ENCODE measurements at places on chromosomes 4 and X.

DNA sequence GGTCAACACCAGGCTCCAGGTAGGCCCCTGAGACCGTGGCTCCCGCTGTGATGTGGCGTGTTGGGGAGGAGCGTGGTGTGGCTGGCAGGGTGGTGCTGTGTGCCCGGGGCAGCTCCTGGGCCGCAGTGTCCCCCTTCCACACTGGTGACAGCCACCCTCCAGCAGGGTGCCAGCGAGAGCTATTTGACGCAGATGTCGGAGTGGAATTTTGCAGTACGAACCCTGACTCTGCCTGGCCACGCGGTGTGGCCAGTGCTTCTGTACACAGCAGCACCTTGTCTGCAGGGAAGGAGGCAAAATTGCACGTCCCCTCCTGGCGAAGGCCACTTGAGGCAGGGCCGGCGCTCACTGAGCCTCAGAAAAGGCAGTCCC, 53.2 kb downstream of the CPZ start:
- DNase-seq, result peak; percentile 31

DNA sequence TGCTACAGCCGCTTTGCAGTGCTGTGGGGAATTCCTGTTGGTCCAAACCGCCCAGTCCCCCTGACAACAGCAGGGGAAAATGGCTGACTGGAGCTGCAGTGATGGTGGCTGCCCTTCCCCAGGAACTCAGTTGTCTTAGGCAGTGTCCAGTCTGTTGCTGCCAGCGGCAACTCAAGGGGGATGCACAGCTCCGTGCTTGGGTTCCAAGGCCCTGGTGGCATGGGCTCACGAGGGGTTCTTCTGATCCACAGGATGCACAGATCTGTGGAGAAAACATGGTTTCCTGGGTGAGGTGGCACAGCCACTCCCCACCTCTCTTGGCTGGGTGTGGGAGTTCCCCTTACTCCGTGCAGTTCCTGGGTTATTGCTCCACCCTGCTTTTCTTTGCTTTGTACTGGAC, 261.2 kb downstream of the TLL1 start:
- DNase-seq, result no peak

DNA sequence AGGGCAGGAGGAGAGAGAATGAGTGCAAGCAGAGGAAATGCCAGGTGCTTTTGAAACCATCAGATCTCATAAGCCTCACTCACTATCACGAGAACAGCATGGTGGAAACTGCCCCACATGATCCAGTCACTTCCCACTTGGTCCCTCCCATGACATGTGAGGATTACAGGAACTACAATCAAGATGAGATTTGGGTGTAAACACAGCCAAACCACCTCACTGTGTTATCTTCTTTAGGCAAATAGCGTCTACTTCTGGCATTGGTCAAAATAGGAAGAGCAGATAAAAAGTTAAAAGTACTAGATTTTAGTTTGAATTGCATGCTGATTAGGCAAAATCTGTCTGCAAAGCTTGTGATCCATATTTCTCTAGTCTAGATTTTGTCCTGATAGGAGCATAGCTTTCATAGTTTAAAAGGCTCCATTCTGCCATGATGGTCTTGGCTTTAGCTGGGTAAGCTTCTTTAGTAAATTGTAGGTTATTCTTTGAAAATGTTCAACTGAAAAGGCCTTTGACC, 267.5 kb downstream of the NKX6-1 start:
- no peak for DNase-seq

- DNase-seq, result no peak
Observed at GRCh38 chrX:123830309-123830708, 29.5 kb upstream of the XIAP start.

DNA sequence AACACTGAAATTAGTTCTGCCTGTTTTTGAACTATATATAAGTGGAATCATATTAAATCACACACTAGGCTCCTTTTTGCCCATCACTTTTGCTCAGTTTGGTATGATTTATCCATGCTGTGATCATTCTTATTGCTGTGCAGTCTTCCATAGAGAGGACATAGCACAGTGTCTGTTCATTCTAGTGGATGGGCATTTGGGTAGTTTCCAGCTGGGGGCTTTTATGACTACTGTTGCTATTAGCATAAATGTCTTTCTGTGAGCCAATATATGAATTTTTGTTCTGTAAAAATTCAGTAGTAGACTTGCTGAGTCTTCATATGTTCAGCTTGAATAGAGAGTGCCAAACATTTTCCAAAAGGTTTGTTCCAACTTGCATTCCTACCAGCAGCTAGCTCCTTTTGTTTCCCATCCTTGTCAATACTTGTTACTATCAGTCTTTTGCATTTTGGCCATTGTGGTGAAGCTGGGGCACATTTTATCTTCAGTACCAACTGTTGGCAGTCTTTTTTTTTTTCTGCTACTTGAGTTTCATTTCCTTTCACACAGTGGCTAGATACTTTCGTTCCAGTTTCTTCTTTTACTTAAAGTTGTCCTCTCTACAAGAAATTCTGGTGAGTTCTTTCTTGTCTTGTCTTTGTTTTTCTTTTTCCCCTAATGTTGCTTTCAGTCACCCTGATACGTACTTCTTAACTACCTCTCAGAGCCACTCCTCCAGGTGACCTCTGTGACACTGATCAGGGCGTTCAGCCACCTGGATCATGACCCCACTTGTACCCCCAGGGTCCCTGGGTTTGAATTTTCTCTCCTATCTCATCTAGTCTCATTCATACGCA, 87.0 kb downstream of the ANXA3 start:
- no peak for DNase-seq

- no peak for DNase-seq
Observed at GRCh38 chrX:118948270-118948669, 26.1 kb upstream of the LONRF3 start.

DNA sequence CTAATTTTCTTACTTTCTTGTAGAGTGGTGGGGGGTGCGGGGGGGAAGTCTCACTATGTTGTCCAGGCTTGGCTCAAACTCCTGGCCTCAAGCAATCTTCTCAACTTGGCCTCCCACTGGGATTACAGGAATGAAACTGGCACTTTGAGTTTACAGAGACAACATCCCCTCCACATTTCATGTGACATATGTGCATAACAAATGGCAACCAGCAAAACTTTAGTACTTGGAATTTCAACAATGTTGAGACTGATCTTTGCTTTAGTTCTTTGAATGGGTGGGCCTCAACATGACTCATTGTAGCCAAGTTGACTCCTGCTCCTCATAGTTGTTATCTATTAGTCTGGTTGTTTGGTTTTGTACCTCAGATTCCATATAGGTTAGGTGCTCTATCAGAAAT, 11.4 kb upstream of the FMR1 start:
- DNase-seq, result no peak

GRCh38 chr4:4408576-4409335, 21.9 kb downstream of the NSG1 start:
- DNase-seq, result no peak

DNA sequence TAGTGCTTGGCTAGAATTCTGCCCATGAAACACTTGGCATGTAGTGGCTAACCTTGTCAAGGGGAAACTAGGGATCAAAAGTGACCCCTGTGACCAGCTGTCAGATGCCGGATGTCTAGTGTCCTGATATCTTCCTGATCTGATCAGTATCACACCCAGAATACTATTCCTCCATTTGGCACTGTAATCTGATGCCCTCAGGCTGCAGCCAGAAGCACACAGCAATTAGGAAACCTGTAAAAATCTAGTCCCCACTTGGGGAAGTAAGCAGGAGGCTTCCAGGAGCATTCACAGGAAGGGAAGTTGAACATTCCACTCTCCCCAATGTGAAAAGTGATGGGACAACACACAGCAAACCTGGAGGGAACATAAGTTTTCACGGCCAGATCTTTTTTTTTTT, 125.1 kb downstream of the HS6ST2 start:
- DNase-seq, result no peak

- no peak for DNase-seq
Observed at GRCh38 chr4:168434993-168435392, 45.3 kb downstream of the DDX60L start.

DNA sequence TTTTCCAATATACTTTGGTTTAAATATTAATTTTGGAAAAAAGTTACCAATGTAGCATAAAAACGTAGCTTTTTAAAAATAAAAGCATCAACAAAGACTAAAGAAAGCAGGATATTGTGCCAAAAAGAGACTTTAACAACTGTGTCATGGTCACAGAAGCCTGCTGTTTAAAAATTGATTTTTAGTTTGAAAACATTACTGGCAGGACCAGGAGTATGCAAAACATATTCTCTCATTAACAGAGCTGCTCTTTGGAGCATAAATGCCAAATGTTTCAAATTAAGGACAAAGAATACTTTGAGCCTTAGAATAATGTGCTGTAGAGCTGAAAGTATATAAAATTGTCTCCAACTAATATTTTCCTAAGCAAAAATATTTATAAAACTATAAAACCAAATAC, 279.0 kb downstream of the ARAP2 start:
- no peak for DNase-seq

- peak; percentile 10 for DNase-seq
Observed at GRCh38 chrX:83469551-83469950, 38.5 kb upstream of the POU3F4 start.

- no peak for DNase-seq
Observed at GRCh38 chr4:126757219-126757618, 875.5 kb upstream of the INTU start.

DNA sequence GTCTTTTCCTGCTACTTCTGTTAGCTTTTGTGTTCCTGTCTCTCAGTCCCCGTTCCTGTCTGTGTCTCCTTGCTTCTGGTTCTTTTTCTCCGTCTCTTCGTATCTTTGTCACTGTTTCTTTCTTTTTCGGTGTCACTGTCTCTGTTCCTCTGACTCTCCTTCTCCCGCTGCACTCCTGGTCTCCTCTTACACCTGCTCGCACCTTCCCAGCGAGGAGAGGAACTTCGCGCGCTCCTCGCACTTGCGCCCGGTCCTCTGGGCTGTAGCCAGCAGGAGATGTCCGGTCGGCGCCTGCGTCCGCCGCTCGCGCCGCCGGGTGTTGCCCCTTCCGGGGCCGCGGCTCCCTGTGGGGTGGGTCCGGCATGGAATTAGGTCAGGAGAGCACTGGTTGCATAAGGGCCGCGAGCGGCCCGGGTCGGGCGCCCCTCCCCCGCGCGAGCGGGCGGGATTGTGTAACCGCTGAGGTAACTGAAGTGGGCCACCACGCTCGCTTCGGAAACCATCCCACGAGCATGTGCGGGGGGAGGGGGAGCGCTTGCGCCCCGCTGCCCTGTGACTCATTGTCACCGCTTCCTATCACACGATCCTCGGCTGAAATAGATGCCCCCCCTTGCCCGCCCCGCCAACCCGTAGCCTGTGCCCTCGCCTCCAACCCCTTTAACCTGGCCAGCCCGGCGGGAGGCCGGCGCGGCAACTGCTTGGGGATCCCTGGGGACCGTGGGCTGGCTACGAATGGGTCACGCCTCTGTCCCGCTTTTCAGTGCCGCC, 1.6 kb downstream of the LONRF3 start:
- peak; percentile 72 for DNase-seq

DNA sequence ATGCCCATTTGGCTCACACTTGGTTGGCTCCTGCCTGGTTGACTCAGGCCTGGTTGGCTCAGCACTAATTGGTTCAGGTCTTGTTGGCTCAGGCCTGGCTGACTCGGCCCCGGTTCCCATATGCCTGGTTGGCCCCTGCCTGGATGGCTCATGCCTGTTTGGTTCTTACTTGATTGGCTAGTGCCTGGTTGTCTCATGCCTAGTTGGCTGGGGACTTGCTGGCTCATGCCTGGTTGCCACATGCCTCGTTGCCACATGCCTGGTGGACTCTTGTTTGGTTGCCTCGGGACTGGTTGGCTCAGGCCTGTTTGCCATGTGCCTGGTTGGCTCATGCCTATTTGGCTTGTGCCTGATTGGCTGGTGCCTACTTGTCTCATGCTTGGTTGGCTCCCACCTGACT, 103.7 kb downstream of the APOOL start:
- DNase-seq, result no peak

GRCh38 chr4:3802571-3803474, 36.6 kb downstream of the ADRA2C start:
- no peak for DNase-seq

DNA sequence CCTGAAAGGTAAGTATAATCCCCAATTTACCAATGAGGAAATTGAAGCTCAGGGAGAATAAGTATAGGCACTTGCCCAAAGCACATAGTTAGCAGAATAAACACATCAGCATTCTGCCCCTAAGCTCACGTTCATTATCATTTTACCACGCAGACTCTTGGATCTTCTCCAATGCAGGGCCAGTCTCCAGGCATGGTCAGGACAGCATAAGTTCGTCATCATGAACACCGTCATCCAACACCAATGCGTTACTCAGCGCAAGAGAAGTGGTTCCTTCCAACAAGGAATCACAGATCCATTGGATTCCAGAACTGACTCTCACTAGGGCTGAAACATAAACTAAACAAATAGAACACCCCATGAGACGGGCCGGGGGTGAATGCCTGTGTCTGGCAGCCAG, 86.5 kb upstream of the GPM6B start:
- no peak for DNase-seq

GRCh38 chr4:113382704-113383103, 333.3 kb downstream of the ANK2 start:
- DNase-seq, result no peak

DNA sequence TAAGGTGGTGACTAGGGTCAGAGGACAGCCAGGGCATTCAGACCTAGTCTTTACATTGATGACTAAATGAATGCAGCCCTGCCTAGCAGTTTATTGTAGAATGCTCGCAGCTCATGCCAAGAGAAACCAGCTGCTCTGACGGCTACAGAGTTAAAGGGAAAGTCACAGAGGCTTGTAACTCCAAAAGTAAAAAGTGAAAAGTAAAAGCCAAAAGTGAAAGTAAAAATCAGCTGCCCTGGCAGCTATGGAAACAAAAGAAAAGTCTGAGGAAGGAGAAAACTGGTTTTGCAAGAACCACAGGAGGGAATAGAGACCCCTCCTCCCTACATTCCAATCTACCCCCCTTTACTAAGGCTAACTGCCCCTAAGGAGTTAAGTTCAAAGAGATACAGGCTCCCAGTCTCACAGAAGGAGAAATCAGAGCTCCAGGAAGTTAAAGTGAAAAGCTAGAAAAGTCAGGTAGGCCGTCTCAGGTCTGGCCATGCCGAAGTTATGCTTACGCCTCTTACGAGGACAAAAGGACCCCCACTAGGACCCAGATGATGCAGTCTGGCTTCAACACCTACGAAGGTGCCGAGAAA, 6.0 kb downstream of the GAGE10 start:
- DNase-seq, result no peak

- no peak for DNase-seq
Observed at GRCh38 chr4:57424232-57424897, 314.2 kb upstream of the IGFBP7 start.
